ENCODE measurements at places on chromosomes 1 and 21.

DNA sequence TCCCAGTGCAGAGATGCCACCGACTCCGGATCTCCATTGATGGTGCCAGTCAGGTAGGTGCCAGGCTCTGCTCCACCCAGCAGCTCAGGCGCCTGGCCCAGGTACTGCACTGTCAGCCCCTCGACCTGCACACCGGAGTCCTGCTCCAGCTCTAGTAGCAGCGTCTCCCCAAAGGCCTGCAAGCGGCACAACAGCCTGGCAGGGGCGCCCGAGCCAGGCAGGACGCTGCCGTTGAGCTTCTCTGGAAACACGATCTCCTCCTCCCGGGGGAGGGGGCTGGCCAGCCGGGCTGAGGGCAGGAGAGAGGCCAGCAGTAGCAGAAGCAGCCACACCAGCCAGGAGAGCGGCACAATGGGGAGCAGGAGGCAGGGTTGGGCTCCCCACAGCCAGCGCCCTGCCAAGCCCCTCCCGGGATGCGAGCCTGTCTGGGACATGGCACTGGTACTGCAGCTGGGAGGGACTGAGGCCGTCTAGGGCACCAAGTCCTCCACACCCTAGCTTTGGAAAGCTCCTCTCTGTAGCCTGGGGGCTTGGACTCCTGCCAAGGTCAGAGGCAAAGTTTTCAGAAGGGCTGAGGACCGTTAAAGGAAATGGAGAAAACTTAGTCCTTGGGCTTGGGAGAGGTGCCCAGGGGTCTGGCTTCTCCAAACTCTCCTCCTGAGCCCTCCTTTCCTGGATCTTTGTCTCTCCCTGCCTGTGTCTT is 509 bp downstream of the ADAMTS4 start:
- DNase-seq = no peak

- peak; percentile 74 for DNase-seq
These were observed 333.8 kb downstream of the PTPRU start for GRCh38 chr1:29569971-29570634.

DNA sequence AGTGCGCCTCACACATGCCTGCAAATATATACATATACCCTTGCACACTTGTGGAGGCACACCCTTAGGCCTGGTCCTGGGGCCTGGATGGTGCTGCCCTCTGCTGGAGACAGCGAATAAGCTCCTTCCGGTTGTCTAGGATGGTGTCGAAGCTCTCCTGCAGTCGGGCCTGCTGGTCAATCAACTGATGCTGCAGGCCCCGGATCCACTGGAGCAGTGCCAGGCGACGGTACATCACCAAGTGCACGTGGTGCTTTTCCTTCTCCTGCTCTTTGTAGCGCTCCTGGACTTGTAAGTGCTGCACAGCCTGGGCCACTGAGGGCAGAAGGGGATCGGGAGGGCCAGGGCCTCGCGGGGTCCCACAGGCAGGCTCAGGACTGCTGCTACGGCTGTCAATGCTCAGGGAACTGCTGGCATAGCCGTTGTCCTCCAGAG is 3.1 kb downstream of the C1orf216 start:
- peak; percentile 63 for DNase-seq

DNA sequence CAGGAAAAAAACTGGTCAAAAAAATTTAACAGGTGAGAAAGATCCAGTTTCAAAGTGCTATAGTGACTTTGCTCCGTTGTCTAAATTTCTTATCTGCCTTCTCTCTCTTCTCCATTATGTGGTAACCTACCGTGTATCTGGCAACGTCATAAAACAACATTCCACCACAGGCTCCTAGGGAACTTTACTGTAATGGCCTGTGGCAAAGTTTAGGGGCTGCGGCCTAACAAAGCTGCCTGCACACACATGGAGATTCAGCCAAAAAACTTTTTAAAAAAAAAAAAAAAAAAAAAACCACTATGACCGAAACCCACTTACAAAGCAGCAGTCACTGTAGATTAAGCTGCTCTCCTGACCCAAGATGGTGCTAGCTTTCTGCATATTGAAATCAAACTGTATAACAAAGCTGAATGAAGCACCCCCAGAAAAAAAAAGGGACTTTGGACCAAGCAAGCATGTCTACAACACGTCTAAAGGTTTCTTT is 202.6 kb downstream of the SLC45A1 start:
- DNase-seq = no peak
